ENCODE measurements at places on chromosomes 13 and 19.

DNA sequence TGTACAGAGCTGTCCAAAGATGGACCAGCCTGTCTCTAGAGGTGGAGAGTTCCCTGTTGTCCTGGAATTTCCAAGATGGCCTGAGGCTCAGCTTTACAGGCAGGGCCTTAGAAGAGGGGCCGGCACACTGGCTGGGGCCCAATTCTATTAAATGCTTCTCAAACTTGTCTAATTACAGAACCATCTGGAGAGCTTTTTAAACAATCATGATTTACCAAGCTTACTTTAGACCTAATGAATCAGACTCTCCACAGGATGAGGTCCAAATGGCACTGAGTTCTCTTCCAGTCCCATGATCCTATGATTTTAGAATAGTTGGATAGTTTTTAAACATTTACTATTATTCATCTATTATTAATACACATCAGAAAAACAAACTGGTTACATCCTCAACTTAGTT lies 123.5 kb downstream of the DNAJC3 start:
- DNase-seq = no peak

GRCh38 chr13:20684546-20684945 lies 19.0 kb upstream of the IL17D start:
- DNase-seq = no peak

DNA sequence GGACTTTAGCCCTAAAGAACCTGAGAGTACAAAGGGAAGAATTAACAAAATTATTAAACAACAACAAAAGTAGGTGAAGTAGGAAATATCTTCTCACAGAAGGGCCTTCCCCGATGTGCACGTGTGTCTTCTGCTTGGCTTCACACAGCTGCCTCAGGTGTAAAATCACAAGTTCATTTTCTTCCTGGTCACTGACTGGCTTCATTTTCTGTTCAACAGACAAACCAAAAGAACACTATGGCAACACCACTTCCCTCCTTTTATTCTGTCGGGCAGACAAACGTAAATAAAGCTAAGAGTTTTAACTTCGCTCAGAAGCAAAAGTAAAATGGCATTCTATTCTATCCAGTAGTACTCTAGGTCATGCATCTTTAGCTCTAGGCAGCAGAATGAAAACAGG lies 140.9 kb downstream of the TBC1D4 start:
- DNase-seq = no peak

GRCh38 chr13:51681037-51681678 lies 96.9 kb downstream of the WDFY2 start:
- DNase-seq = peak; percentile 83

DNA sequence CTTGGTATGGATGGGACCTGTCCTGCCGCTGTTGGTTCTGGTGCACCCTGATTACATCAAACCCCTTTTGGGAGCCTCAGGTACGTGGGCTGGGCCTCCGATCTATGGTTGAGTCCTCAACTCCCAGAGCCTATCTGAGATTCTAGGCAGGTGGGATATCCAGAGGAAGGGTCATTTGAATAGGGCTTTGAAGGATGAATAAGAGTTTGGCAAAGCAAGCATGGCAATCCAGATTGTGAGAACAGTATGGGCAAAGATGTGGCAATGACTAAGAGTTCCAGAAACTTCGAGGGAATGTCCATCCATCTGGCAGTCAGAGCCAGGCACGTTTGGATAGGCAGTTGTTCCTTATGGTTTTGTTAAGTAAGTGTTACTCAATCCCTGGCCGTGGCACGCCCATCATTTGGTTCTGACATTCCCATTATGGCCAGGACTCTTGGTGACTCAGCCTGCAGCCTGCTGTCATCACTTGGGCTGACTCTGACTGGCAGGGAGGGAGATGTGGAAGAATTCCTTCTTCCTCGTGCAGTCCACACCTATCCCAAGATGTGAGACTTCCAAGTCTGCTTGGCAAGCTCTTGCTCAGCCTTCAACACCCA lies 21.5 kb downstream of the CYP4F22 start:
- DNase-seq = no peak

- DNase-seq = peak; percentile 57
Observed at GRCh38 chr13:110447058-110447511, 114.4 kb downstream of the RAB20 start.

- peak; percentile 54 for DNase-seq
Observed at GRCh38 chr19:2315818-2316353, 7.9 kb upstream of the LINGO3 start.

DNA sequence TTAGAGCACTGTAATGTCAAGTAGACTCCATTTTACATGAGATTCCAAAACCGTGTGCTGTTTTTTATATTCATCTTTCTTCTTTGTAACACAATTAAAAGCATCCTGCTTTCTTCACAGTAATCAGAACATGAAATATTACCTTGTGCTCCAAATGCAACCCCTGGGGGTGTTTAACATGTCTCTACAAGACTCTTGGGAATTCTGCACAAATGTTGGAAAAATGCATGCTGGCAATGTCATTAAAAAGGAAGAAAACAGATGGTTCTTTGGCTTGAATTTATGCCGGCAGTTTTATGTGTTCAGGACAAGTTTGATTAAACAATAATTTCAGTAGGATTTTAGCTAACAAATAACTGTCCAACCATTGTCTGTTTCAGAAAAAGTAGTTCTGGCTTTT lies 159.1 kb downstream of the LIG4 start:
- DNase-seq = no peak

DNA sequence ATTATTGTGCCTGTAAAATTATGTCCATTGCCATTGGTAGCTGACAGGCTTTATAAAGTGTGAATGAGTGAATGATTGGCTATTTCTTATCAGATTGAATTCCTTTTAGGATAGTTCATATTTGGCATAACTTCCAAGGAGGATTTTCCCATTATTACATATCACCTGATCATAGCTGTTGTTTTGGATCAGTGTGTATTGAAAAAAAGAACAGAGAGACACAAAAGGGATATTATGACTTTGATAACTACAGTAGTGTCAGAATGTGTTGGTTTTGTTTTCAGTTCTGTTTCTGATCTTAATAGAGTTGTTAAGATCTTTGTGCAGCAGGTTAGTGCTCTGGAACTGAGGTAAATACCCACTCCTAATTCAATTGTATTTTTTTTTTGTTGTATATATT lies 103.8 kb downstream of the LRCH1 start:
- DNase-seq = no peak

- no peak for DNase-seq
Observed at GRCh38 chr13:77412116-77412635, 85.3 kb upstream of the MYCBP2 start.

GRCh38 chr19:2613507-2614295 lies 88.8 kb downstream of the GNG7 start:
- peak; percentile 48 for DNase-seq

- no peak for DNase-seq
Observed at GRCh38 chr13:102715447-102715846, 20.6 kb upstream of the METTL21C start.

DNA sequence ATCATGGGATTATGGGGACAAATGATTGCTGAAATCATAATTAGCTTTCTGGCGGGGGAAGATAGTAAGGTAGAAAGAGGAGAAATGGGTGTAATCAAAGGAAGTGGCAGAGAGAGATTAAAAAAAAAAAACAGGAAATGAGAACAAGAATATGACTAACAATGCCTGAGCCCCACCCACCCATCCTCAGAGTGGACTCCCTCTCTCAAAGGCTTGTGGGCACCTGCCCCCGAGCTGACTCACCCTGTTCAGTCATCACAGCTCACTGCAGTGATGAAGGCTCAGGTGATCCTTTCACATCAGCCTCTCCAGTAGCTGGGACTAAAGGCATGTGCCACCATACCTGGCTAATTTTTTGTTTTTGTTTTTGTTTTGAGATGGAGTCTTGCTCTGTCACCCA lies 26.4 kb upstream of the TPT1 start:
- peak; percentile 90 for DNase-seq

- DNase-seq = no peak
Observed at GRCh38 chr19:9909251-9909650, 27.1 kb downstream of the OLFM2 start.

- DNase-seq = no peak
Observed at GRCh38 chr19:31979362-31979761, 366.0 kb upstream of the ZNF507 start.

- DNase-seq = no peak
Observed at GRCh38 chr13:23771956-23772355, 117.2 kb downstream of the MIPEP start.

- DNase-seq = peak; percentile 16
Observed at GRCh38 chr13:32381539-32381938, 46.4 kb downstream of the N4BP2L1 start.

GRCh38 chr19:9709305-9709704 lies 34.4 kb upstream of the ZNF562 start:
- DNase-seq = no peak

DNA sequence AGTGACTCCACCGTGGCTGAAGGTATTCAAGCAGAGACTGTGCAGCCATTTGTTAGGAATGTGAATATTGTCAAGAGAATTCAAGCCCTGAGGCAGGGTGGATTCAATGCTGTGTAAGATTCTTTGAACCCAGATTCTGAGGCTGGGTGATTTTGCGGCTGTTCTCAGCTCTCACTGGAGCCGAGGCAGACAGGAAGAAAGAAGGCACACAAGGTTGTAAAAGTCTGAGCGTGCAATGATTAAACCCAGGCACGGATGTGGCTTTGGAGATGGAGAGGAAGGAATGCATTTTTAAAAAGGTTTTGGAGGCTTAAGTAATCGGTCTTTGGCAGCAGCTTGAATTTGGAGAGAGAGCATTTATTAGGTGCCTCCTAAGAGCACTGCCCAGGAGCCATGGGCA lies 187.9 kb downstream of the KATNAL1 start:
- DNase-seq = peak; percentile 84

- DNase-seq = no peak
Observed at GRCh38 chr13:102902789-102903347, 57.0 kb downstream of the ERCC5 start.

GRCh38 chr13:96771486-96772367 lies 222.5 kb downstream of the OXGR1 start:
- no peak for DNase-seq

DNA sequence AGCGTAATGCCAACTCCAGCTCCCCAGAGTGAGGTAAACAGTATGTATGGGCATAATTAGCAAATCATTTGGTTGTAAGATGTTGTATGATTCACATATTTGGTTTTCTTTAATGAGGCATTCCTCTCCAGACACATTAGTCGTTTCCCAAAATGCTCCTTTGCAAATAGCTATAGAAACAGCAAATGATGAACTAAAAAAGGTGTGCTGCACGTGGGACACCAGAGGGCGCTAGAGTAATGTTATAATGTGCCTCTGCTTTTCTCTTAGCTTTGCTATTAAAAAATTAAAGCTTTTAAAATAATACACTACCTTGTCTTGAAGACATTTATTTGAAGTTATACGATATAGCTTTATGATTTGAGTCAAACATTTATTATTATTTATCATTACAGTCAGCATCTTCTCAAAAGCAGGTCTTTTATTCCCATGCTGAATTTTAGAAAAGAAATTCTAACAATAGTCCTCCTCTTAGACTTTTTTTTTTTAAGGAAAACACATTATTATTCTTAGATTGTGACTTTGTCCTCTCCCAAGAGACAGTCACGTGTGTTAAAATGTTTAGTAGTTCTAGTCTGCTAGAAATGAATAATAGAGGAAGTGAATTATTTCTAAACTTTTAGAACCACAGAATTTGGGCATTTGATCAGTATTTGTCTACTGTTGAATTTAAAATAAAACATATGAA lies 121.6 kb upstream of the FRY start:
- peak; percentile 70 for DNase-seq

- no peak for DNase-seq
Observed at GRCh38 chr19:45352914-45353796, 12.6 kb downstream of the KLC3 start.

- peak; percentile 7 for DNase-seq
Observed at GRCh38 chr19:29326351-29326750, 113.4 kb upstream of the UQCRFS1 start.

- DNase-seq = peak; percentile 71
Observed at GRCh38 chr13:80342471-80343371, 1.8 kb upstream of the SPRY2 start.

GRCh38 chr13:31209172-31209840 lies 9.5 kb downstream of the B3GLCT start:
- DNase-seq = peak; percentile 73

- no peak for DNase-seq
Observed at GRCh38 chr13:31053091-31053490, 108.6 kb downstream of the HSPH1 start.

- DNase-seq = no peak
Observed at GRCh38 chr13:64130171-64130570, 2714.5 kb upstream of the PCDH20 start.

DNA sequence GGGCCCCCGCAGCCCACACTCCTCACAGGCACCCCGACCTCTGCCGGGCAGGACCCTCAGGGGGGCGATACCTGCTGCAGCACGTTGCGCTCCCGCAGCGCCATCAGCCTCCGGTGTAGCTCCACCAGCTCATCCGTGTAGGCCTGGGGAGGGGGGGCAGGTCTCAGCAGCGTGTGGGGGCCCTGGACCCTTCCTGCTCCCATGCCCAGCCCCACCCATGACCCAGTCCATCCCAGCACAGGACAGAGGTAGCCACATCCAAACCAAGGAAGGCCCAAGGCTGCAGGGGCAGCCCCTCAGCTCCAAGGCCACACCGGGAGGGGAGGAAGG lies 66.5 kb downstream of the MLLT1 start:
- no peak for DNase-seq

GRCh38 chr19:2577722-2578335 lies 101.9 kb downstream of the GADD45B start:
- DNase-seq = no peak

- DNase-seq = no peak
Observed at GRCh38 chr13:31515427-31515826, 223.9 kb upstream of the RXFP2 start.

DNA sequence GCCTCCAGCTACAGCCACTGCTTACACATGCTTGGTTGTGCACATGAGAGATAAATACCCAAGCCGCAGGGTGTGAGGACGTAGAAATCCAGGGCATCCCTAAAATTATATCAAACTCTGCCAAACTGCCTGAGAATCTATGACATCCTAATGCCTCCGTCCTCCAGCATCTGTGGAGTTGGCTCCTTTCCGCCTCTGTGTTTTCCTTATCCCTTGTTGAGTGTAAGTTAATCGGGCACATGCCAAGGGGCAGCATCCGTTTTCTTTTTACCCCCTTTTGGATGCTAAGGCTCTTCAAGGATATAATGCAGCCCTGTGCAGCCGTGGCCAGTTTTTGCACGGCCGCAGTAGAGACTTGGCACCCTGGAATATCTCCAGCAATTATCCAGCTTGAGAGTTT lies 66.5 kb downstream of the COL4A2 start:
- DNase-seq = no peak

- DNase-seq = peak; percentile 7
Observed at GRCh38 chr19:56348289-56348877, 33.7 kb upstream of the ZSCAN5A start.

- no peak for DNase-seq
Observed at GRCh38 chr13:75360170-75360569, 121.8 kb downstream of the TBC1D4 start.

GRCh38 chr19:1855828-1856255 lies 7.5 kb downstream of the KLF16 start:
- peak; percentile 32 for DNase-seq

DNA sequence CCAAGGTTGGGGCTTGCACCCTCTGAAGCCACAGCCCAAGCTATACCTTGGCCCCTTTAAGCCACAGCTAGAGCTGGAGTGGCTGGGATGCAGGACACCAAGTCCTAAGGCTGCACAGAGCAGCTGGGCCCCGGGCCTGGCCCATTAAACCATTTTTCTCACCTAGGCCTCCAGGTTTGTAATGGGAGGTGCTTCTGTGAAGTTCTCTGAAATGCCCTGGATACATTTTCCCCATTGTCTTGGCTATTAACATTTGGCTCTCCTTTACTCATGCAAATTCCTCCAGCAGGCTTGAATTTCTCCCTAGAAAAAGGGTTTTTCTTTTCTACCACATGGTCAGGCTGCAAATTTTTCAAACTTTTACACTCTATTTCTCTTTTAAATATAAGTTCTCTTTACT lies 93.8 kb upstream of the FGF14 start:
- no peak for DNase-seq

- DNase-seq = peak; percentile 16
Observed at GRCh38 chr19:6564393-6564792, 26.6 kb downstream of the CD70 start.

Measured in fibroblast of skin of back (primary cell).